ENCODE measurements at places on chromosomes 5 and 9.

- no peak for DNase-seq
Observed at GRCh38 chr5:173705512-173706044, 89.1 kb upstream of the BOD1 start.

- DNase-seq: no peak
Observed at GRCh38 chr5:76376148-76376865, 26.8 kb upstream of the IQGAP2 start.

DNA sequence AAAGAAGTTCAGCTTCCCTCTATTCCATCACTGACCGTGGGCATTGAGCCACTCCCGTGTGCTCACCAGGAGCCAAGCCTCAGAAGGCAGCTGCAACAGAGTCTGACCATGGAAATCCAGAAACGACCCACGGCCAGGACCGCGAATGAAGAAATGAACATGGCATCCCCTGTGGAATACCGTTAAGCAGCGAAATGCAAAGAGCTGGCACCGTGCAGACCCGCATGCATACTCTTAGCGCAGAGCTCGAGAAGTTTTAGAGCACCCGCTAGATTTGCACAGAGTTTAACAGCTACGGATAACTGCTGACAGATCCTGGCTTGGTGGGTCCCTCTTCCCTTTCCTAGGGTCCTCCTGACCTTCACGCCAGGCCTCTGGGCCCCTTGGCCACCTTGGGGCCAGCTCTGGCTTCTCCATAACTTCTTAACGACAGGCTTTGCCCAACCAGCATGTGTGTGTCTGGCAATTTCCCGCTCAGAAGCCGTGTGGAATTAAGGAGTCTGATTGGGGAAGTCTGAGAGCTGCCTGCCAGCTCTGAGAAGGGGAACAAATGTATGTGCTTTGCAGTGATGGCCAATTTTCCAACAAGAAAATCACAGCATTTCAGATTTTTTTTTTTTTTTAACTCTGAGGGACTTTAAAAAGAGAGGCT, 75.3 kb upstream of the COL5A1 start:
- no peak for DNase-seq

DNA sequence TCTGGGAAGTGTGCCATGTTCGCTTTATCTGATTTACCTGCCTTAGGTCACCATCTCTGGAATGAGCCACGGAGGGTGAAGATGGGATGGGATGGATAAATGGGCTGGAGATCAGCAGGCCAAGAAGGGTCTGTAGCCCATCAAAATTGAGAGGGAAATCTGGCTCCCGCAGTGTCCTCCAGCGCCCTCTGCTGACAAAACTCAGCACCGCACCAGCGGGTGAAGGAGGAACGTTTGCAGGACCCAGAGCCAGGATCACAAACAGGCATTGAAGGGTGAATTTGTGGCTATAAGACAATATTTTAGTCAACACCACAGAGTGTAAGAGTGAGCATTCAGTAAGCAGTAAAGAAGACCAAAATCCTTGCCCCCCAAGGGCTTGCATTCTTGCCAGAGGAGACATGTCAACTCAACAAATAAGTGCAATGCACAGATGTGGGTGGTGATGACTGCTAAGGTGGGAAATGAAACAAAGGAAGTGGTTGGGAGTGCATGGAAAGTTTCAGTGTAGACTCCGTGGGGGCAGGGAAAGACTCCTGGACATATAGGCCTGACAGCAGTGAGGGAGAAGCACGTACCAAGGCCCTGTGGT, 124.4 kb downstream of the TENT4A start:
- DNase-seq: no peak

DNA sequence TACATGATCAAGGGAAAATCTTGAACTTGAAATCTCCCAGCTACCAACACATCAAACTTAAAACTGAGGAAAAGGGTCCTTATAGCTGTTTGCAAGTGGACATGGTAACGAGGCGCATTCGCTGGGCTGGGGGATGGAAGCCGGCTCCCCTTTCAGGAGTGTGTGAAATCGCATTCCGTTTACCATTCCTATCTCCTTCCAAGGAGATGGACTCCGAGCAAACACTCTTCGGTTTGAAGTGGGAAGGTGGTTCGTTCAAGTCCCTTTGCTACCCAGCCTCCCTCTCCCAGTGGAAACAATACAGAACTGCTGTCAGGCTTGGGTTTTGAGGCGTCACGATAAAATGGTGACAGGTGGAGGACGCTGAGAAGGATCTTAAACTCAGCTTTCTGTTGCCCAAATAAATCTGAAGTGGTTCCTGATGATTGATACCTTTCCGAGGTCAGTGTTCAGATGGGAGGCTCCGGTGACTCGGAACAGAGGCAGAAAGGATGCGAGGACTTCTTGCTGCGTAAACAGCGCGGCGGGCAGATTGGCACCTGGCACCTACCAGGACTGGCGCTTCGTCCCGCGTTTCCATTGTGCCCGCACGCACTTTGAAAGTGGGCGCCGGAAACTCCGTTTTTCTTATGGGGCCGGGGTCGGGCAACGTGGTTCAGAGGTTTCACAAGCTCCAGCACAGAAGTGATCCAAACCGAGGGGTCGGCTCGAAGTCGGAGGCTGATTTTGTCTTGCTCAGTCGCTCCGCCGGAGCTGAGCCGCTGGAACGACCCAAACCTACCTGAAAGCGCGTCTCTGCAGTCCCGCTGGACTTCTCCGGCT, 7.0 kb downstream of the MSX2 start:
- no peak for DNase-seq

DNA sequence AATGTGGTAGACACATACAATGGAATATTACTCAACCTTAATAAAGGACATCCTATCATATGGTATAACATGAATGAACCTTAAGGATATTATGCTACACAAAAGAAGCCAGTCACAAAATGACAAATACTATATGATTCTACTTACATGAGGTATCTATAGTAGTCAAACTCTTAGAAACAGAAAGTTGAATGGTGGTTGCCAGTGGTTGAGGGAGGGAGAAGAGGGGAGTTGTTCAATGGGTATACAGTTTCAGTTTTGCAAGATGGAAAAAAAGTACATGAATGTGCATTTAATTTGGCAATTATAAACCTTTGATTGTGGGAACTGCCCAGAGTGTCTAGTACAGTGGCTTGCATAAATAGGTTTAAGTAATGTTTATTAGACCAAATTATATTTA, 473.3 kb upstream of the ZNF608 start:
- no peak for DNase-seq

GRCh38 chr5:58921159-58921558, 338.3 kb downstream of the RAB3C start:
- DNase-seq: no peak

GRCh38 chr5:133873449-133873848, 95.0 kb downstream of the C5orf15 start:
- DNase-seq: no peak

- no peak for DNase-seq
Observed at GRCh38 chr5:72353046-72353445, 32.9 kb downstream of the PTCD2 start.

Data from CD4-positive, alpha-beta T cell treated with Interleukin-15 for 1 hour (primary cell).